ENCODE measurements at places on chromosomes 2 and 18. TPM values are rescaled to one million over a fixed set of nuclear protein-coding genes. Genes with fewer than 3 reads are reported as not detected.
A peak's percentile ranks its signal among the peaks of the same experiment; 100 is the strongest.

Gene UGT1A6
- 1.9 TPM for polyA plus RNA-seq

Gene ICA1L
- 1.3 TPM for polyA plus RNA-seq

DNA sequence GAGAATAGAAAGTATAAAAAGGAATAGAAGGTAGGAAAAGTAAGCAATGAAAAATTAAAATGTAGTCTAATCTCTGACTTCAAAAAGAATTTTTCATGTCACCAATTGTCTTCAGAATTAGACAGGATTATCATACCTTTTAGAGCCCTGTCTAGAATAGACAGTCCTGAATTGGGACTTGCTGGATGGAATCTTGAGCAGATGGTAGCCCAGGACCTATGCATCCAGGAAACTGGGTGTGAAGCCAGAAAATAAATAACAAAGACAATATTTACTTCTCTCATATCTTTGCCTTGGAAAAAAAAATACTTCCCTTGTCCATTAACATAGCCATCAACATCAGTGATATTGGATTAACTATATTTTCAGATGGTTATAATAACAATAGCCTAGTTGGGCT lies 97.8 kb upstream of the UNC80 start:
- no peak for DNase-seq

Gene SYT4
- polyA plus RNA-seq: not detected

DNA sequence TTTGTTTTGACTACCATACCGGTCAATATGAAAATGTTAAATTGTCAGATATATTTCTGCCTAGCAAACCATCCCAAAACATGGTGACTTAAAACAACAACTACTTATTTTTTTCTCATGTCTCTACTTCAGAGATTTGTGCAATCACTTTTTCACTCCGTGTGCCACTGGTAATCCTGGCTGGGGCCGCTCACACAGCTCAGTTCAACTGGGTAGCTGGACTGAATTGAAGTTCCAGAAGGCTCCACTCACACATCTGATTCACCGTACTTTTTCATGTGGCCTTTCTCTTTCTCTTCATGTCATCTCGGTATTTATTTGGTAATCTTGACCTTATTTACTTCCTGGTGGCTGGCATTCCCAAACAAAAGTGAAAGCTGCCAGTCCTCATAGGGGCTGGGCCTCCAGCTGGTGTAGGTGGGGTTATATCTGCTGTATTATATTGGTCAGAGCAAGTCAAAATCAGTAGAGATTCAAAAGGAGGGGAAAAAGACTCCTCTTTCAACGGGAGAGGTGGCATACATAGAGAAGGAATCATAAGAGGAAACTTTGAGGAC lies 513.9 kb upstream of the NXPH2 start:
- DNase-seq: no peak

DNA sequence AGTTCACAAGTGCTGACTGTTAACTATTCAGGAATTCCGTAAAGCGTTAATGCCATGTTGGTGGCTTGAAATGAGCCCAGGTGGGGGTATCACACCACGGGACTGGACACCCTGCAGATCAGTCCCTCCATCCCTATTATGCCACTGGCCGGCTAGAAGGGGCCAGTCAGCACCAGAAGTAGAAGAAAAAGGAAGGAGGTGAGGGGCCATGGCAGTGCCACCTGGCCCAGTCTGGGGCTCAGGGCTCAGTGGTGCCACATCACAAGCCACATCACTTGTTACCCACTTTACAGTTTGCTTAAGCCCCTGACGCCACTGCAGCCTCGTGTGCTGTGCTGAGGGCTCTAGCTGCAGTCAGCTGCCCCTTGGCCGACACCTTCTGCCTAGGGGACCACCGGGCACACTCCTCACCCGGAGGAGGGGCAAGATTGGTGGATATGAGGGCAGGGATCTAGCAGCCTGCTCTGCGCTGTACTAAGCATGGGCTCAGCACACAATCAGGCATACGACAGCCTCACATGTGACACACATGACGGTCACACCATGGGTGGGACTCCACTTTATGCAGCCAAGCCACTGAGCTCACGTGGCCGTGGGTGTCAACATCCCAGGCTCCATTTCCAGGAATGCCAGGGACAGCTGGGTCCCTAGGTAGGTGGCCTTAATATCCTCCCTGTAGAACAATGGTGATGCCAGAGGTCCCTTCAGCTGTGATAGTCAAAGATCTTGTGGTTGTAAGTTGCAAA lies 3.6 kb downstream of the LIMS2 start:
- no peak for DNase-seq

DNA sequence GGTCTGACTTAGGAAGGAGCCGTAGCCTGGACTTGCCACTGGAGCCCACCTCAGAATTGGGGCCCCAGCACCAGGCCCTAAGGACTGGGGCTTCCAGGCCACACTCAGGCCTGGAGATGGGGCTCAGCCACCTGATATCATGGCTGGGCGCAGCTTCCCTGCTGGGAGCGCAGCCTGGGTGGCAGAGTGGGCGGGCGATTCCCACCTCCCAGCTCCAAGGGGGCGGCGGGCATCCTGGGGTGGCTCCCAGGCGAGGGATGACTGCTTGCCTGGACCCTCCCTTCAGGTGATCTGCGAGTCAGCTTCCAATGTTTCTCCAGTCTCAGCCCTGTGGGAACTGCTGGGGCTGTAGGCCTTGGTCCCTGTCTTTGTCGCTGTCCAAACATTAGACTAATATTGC lies 20.1 kb downstream of the GPR35 start:
- DNase-seq: no peak

Gene PPP1R1C
- polyA plus RNA-seq: 1.9 TPM

DNA sequence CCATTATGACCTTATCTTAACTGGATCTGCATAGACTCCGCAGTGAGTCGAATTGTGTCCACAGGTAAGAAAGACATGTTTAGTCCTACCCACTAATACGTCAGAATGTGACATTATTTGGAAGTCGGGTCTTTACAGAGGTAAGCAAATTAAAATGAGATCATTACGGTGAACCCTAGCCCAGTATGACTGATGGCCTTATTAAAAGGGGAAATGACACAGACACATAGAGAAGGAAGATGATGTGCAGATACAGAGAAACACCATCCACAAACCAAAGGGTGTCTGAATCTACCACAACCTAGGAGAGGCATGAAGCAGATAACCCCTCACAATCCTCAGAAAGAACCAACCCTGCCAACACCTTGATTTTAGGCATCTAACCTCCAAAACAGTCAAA lies 135.6 kb downstream of the GALNT1 start:
- no peak for DNase-seq

DNA sequence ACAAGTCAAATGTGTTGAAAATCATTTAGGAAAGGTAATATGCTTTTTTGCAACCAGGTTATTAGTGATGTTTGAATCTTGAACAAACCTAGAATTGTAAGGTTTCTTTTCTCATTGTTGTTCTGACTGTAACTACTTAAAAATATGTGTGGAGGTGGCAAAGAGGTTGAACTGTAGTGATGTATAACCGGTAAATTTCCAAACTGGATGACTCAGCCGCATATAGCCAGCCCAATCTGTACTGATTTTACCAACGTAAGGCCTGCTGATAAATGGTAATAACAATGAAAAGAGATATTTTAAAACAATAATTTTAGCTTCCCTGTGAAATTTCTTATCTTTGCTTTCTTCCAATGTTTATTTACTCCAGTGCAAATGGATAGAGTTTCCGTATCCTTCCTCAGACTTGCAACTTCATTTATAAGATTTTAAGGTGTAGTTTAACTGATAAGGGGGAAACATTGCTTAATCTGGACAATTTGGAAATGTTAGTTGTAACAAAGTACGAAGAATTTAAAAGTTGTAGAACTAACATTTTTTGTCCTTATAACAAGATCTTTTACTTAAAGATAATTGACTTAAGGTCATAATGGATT lies 1170.4 kb upstream of the ZEB2 start:
- DNase-seq: peak; percentile 49

DNA sequence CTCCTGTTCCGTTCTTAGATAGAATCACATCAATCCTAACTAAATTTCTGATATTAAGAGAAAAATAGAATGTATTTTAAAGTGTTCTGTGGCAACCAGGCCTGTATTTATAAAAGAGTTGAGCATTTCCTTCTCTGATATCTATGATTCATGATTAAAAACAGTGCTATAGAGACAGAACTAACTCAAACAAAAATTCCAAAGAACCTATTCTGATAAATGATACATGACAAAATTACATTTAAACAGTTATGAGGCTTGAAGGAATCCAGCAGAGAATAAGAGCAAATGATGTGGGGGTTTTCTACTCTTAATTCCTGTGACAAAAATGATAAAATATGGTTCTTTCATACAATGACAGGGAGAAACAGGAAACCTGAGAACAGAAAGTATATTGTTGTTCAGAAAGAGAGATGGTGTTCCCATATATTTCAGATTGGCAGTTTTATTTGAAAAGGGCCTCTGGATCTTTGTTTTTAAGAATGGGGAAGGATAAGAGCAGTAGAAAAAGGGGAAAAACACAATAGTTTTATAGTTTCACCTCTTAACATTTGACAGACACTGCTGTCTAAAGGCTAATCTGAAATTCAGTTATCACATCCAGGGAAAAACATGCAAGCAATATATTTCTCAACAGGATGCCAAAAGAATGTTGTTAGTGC lies 944.3 kb downstream of the LRP1B start:
- no peak for DNase-seq

DNA sequence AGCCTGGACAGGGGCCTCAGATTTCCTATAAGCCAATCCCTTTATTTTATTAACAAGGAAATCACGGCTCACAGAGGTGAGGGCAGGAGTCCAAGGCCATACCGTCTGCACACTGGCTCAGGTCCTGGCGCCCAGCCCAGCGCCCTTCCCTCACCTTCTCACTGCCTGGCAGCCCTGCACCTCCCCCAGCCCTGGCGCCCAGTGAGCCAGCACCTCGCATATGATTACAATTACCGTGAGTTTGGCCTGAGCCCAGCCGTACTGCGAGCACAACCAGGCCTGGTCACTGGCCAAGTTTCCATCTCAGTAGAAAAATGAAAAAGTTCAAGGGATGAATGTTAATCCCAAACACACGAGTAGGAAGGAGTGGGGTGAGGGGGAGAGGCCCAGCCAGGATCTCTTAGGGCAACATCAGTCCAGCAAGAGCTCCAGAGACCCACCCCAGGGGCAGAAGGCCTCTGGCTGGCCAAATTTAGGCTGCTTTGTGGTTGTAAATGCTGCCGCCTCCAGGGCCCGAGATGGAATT lies 68.4 kb downstream of the MCFD2 start:
- DNase-seq: peak; percentile 85

DNA sequence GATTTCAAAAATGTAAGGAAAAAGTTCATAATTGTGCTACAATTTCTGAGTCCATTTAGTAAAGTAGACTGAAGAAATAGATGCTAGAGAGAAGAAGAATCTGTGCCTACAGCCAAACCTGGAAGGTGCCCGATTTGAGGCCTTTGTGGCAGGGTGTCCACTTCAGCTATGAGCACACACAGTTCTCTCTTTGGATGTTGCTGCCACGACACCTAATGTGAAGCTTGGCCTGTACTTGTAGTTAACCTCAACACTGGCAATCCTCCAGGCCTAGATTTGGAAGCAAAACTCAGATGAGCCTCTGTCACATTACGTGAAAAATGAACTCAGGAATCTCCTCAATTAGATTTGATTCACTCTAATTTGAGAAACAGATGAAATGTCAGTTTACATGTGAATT lies 90.1 kb upstream of the LRP1B start:
- DNase-seq: peak; percentile 80

DNA sequence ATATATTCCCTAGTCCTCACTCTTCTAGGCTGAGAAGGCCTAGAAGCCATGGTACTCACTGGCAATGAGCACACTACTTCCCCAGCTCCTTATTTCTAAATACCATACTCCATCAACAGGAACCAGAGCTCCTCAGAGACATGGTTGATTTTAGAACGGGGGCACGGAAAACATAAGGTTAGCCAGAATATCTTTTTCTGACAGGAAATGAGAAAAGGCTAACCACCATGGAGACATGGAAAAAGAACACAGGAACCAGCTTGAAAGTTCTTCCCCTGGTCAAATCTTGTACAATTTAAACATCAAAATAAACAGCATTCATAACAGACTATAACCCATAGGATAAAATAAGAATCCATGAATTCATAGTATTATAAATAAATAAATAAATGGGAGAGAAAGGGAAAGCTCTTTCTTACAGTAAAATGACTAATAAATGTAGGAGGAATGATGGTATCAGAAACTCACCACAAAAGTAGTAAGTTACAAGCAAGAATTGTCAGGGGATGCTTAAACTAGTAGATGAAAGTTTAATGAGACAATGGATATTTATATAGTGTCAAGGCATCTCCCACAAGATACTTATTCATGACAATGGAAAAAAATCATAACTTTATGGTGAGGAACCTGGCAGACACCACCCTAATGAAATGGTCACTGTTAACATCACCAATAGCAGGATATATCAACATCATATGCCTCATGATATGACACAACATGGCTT lies 20.6 kb upstream of the GCC2 start:
- no peak for DNase-seq

DNA sequence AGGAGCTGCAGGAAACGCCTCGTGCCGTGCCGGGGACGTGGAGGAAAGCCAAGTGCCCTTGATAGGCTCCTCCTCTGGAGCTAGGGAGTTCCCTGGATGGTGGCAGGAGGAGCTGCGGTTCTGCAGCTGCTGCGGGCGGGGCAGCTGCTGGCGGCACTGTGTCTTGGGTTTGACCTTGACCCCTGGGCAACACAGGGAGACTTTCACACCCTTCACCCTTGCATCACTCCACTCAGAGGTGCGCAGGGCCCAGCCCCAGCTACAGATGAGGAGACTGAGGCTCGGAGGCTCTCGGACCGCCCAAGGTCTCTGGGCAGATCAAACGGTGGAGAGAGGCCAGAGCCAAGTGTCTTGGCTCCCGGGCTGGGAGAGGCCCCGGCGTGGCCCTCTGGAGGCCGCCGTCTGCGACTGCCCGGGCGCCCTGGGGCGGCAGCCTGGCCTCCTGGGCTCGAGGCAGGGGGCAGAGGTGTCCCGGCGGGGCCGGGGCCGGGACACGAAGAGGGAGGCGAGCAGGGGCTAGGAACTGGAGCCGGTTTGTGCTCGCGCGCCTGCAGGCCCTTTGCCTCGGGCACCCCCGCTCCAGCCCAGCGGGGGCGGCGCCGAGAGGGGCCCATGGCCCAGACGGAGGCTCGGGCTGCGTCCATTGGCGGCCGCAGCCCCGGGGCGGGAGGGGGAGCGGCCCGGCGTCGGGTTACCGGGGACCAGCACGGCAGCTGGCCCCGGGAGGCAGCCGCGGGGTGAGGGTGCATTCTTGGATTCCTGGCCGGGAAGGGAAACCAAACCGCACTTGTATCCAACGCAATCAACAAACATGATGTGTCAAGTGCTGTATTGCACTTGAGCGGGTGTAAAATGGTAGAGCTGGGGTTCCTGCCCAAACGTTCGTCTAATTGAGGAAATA lies 129.6 kb upstream of the SLC1A4 start:
- peak; percentile 79 for DNase-seq

- DNase-seq: peak; percentile 79
Measured at GRCh38 chr2:218218268-218219185, 1.5 kb downstream of the ARPC2 start.

DNA sequence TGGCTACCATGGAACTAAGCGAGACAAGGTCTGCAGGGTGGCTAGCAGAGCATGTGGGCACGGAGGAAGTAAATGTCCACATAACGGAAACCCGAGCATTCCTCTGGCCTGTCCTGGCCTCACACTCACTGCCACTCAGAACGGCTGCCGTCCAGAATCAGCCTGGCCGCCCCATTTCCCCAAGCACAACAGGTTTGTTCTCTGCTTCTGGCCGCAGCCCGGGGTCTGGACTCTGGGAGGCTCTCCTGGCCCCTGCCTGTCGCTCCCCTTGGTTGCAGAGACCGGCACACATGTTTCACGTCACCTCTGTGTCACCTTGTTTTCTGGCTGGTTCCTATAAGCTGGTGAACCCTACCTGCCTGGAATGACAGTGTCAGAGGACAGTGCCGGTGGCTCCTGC lies 69.3 kb downstream of the GLI2 start:
- DNase-seq: no peak

Gene ST8SIA5
- polyA plus RNA-seq: 0.01 TPM

Gene ZNF516
- polyA plus RNA-seq: 7.5 TPM

Gene REG3G
- not detected for polyA plus RNA-seq
